ENCODE measurements at places on chromosomes 4 and X. TPM values are rescaled to one million over a fixed set of nuclear protein-coding genes. Genes with fewer than 3 reads are reported as not detected.

XK gene
- 0.17 TPM for polyA plus RNA-seq

ERAS gene
- not detected for polyA plus RNA-seq

ADRA2C gene
- 0.33 TPM for polyA plus RNA-seq

PTTG2 gene
- not detected for polyA plus RNA-seq

GLRB gene
- polyA plus RNA-seq, result 1.0 TPM

CCDC120 gene
- polyA plus RNA-seq, result 8.1 TPM

TLR3 gene
- 9.3 TPM for polyA plus RNA-seq

ZCCHC18 gene
- not detected for polyA plus RNA-seq

FGG gene
- polyA plus RNA-seq, result 0.17 TPM

- no peaks in the 10 kb centered on the region for H3K36me3 ChIP-seq
- no peaks in the 10 kb centered on the region for H3K27me3 ChIP-seq
- no peak overlapping the region for H3K4me3 ChIP-seq
- no peak for DNase-seq
- no peak overlapping the region for H3K27ac ChIP-seq
Measured at GRCh38 chr4:23857367-23857959, 32.4 kb downstream of the PPARGC1A start.

GRCh38 chr4:14958436-14958835, 43.8 kb upstream of the CPEB2 start:
- no peak for DNase-seq
- no peaks in the 10 kb centered on the region for H3K27me3 ChIP-seq

DNA sequence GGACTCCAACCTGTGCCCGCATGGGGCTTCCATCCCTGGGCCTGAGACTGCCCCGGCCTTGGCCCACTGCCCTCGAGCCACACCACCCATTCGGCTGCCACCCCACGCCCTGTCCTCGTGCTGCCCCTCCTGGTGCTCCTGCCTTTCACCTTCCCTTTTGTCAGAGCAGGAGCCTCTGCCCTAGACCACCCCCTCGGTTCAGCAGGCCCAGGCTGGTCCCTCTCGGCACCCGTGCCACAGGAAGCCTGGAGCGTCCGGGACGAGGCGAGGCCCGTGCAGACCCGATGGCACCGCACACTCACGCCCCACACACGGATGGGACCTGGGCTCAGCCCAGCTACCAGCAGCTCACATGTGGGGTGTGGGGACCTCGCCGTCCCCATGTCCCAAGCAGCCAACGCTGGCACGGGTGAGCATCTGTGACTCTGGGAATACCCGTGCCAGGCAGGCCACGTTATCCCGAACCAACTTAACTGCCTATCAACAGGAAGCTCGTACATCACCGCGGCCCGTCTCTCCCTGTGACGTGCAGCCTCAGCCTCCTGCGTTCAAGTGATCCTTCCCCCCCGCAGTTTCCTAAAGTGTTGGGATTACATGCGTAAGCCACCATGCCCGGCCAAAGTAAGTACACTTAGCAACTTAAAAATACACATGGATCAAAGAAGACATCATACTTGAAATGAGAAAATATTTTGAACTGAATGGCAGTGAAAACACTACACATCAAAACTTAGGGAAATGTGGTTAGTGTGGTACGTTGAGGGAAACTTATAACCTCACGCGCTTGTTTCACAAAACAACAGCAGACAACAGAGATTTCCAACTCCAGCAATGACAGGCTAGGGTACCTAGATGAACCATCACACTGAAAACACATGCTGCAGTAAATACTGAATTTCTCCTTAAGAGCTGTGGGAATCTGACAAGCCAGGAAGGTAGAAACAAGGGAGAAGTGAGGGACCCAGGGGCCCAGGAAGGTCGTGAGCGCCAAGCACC, 29.0 kb downstream of the LRPAP1 start:
- H3K27me3 ChIP-seq, result no peaks in the 10 kb centered on the region
- H3K4me3 ChIP-seq, result no peak overlapping the region
- DNase-seq, result no peak
- no peak overlapping the region for H3K27ac ChIP-seq
- no peaks in the 10 kb centered on the region for H3K4me1 ChIP-seq

- H3K27ac ChIP-seq, result no peak within 1 kb of the TSS
- H3K36me3 ChIP-seq, result no peaks in the 10 kb centered on the region
- no peaks in the 10 kb centered on the region for H3K4me1 ChIP-seq
- H3K4me3 ChIP-seq, result peak within 1 kb of the TSS; percentile 40
Measured at GRCh38 chrX:132958091-132958703, at the start of gene HS6ST2. HS6ST2 (minus strand) TSS chrX:132958629.

- H3K36me3 ChIP-seq, result peaks cover 14% of the 10 kb centered on the region
- no peak overlapping the region for H3K27ac ChIP-seq
- H3K4me1 ChIP-seq, result no peaks in the 10 kb centered on the region
Measured at GRCh38 chr4:25401066-25401465, 24.0 kb downstream of the ANAPC4 start.

DNA sequence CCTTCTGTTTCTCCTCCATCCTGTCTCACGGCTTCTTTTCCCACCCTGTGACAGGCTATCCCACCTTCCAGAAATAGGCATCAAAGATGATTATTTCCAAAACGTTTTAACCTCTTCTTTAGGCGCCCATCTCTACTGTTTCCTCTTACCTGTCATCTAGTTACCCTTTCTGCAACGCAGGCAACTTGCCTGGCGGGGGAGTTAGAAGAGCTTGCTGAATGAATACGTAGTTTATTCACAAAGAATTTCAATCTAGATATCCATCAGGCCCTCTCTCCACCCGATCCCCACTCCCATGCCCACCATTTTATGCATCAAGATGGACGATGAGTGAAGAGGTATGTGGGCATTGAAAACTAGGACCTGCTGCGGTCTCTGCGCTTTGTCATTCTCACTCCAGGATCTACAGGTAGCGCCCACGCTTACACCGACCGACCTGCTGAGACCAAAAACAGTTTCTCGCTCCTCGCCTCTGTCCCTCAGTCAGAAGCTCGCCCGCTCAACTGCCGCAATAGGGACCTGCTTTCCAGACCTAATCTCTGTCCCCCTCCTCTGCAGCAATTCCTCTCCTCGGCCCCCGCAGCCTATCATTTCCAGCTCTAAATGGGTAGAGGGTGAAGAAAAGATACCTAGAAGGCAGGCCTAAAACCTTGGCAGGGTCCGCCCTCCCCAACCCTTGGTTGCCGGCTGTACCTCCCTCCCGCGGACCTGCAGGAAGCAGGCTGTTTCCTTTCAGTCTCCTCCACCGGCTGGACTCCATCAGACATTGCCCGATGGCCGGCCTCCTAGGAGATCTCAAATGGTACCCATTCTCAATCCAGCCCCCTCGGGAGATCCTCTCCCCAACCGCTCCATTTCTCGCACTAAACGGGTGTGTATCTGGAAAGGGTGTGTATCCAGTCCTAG, 624 bp downstream of the BEX5 start:
- H3K36me3 ChIP-seq, result no peaks in the 10 kb centered on the region
- H3K4me1 ChIP-seq, result no peaks in the 10 kb centered on the region
- no peak for DNase-seq
- peaks cover 4% of the 10 kb centered on the region for H3K27me3 ChIP-seq

- peaks cover 7% of the 10 kb centered on the region for H3K36me3 ChIP-seq
- no peak for DNase-seq
- no peak overlapping the region for H3K27ac ChIP-seq
- H3K4me3 ChIP-seq, result no peak overlapping the region
- H3K4me1 ChIP-seq, result no peaks in the 10 kb centered on the region
Measured at GRCh38 chr4:148069086-148069894, 337.4 kb downstream of the ARHGAP10 start.

GRCh38 chr4:22721204-22721603, 28.5 kb downstream of the GBA3 start:
- no peak for DNase-seq
- no peaks in the 10 kb centered on the region for H3K36me3 ChIP-seq
- no peak overlapping the region for H3K27ac ChIP-seq
- H3K27me3 ChIP-seq, result no peaks in the 10 kb centered on the region
- no peaks in the 10 kb centered on the region for H3K4me1 ChIP-seq

DNA sequence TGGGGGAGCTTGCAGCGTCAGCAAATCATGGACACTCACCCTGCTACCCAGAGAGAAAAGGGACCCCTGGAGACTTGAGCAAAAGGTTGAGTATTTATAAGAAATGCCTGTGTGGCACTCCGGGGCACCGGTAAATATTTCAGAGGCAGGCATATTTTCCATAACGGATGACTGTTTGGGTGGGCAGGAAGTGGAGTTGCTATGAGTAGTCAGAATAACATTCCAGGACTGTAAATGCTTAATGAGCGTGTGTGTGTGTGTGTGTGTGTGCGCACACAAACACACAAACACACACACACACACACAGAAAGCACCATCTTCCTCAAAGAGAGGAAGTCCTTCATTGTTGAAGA, 74.6 kb downstream of the MXRA5 start:
- DNase-seq, result no peak
- peak overlapping the region; percentile 65 for H3K27ac ChIP-seq

DNA sequence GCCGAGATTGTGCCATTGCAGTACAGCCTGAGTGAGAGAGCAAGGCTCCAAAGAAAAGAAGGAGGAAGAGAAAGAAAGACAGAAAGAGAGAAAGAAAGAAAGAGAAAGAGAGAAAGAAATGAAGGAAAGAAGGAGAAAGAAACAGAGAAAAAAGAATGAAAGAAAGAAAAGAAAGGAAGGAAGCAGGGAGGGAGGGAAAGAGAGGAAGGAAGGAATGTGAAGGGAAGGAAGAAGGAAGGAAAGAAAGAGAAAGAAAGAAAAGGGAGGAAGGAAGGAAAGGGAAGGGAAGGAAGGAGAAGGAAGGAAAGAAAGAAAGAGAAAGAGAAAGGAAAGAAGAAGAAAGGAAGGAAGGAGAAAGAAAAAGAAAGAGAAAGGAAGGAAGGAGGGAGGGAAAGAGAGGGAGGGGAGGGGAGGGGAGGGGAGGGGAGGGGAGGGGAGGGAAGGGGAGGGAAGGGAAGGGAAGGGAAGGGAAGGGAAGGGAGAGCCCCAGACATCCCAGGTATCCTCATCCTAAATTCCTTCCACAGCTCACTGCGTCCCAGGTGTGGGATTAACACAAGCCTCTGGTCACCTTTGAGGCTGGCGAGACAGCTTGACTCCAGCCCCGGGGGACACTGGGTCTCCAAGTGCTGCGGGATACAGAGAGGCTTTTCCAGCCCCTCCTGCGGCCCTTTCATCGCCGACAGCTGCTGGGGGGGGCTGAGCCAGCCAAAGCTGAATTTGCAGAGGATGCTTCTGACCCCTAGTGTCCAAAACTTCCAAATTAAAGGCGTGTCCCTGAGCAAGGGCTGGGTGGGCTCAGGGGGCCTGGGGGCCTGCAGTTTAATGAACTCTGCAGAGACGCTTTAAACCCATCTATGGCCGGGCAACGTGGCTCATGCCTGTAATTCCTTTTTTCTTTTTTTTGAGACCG, 24.2 kb upstream of the CSF2RA start:
- H3K27ac ChIP-seq, result no peak overlapping the region
- H3K27me3 ChIP-seq, result no peaks in the 10 kb centered on the region
- no peaks in the 10 kb centered on the region for H3K4me1 ChIP-seq
- no peak for DNase-seq

DNA sequence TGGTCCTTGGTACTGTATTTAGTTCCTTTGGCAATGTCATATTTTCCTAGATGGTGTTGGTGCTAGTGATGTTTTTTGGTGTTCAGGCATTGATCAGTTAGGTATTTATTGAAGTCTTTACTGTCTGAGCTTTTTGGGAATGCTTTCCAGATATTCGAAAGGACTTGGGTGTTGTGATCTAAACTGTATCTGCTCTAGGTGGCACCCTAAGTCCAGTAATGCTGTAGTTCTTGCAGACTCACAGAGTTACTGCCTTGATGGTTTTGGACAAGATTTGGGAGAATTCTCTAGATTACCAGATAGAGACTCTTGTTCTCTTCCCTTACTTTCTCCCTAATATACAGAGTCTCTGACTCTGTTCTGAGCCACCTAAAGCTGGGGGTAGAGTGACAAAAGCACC, 513.6 kb upstream of the PITX2 start:
- no peaks in the 10 kb centered on the region for H3K27me3 ChIP-seq
- DNase-seq, result no peak

DNA sequence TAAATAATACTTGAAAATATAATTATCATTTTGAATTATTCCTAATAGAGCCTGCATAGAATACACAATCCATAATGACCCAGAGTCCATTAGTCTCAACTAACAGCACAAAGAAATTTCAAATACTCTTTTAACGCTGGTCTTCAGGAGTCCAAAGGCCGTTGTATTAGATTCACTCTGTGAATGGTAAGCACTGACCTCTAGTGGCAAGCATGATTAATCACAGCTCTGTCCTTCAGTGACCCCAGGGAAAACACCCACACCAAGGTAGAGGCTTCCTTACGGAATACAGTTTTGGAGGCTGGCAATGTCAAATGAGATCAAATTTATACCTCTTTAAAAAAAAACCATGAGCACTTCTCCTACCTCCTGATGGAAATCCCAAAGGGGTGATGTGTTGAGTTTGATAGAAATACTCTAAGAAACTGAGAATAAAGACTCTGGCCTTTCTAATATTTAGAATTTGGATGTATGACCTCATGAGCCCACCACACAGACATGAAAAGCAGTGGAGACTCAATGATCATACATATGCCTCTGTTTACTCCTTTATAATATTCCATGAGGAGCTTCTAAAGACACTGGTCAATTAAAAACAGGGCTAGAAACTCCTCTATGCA, 147.2 kb upstream of the DKK2 start:
- H3K36me3 ChIP-seq, result no peaks in the 10 kb centered on the region
- no peaks in the 10 kb centered on the region for H3K27me3 ChIP-seq
- no peak overlapping the region for H3K4me3 ChIP-seq
- H3K4me1 ChIP-seq, result no peaks in the 10 kb centered on the region

- H3K4me1 ChIP-seq, result no peaks in the 10 kb centered on the region
- no peaks in the 10 kb centered on the region for H3K27me3 ChIP-seq
- no peak overlapping the region for H3K27ac ChIP-seq
- H3K4me3 ChIP-seq, result no peak overlapping the region
- no peak for DNase-seq
- H3K36me3 ChIP-seq, result no peaks in the 10 kb centered on the region
Measured at GRCh38 chrX:123263270-123263669, 79.2 kb downstream of the GRIA3 start.

DNA sequence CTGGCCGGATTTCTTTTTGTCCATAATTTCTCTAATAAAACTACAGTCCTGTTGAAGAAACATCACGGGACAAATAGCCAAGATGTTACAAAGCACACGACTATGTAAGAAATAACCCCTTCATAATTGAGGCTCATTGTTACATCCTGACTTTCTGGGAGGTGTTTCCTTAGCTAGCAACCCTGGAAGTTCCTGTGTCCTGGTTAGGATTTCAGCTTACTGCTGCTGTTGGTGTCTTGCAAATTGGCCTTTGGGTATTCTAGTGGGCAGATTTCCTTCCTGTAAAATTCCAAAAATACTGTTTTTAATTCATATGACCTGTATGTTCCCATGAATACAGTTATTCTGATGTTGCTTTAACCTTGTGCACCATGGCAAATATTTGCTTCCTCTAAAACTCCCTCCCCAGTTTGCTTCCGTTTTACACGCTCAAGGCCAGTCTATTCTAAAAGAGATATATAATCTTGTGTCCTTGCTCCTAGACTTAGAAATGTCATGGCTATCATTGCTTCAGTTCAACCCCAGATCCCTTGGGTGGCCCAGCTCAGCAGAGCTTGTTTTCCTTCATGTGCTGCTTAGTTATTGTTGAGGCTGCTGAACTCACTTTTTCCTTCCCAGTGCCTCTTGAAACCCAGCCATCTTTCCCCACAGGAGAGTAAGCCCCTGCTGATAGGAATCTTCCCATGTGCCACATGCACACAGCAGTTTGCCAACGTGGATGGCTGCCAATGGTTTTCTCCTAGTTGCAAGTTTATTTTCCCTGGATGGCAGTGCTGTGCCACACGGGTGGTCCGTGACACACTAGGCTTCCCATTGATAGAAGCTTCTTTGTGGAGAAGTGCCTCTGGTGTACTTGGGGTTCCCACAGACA, 75.8 kb downstream of the TSPAN7 start:
- H3K4me3 ChIP-seq, result no peak overlapping the region
- no peaks in the 10 kb centered on the region for H3K27me3 ChIP-seq
- no peak overlapping the region for H3K27ac ChIP-seq
- no peaks in the 10 kb centered on the region for H3K4me1 ChIP-seq
- no peak for DNase-seq
